Aorta (tissue), 5 donors: ENCODE measurements at places on chromosomes 3 and 15.

- DNase-seq: no peak
- no peaks in the 10 kb centered on the region for H3K27me3 ChIP-seq
- H3K4me3 ChIP-seq: no peak overlapping the region
- H3K27ac ChIP-seq: no peak overlapping the region
- H3K4me1 ChIP-seq: peaks cover 14% of the 10 kb centered on the region
Measured at GRCh38 chr3:21665444-21666100, 85.4 kb downstream of the ZNF385D start.

- no peak overlapping the region for H3K27ac ChIP-seq
- DNase-seq: no peak
- no peaks in the 10 kb centered on the region for H3K36me3 ChIP-seq
- no peak overlapping the region for H3K4me3 ChIP-seq
- no peaks in the 10 kb centered on the region for H3K4me1 ChIP-seq
- no peaks in the 10 kb centered on the region for H3K27me3 ChIP-seq
Measured at GRCh38 chr3:189567322-189567721, 63.9 kb upstream of the TP63 start.

- H3K27ac ChIP-seq: no peak overlapping the region
- H3K36me3 ChIP-seq: no peaks in the 10 kb centered on the region
- H3K4me3 ChIP-seq: no peak overlapping the region
- H3K27me3 ChIP-seq: peaks cover 1% of the 10 kb centered on the region
- DNase-seq: no peak
- H3K4me1 ChIP-seq: no peaks in the 10 kb centered on the region
Measured at GRCh38 chr15:66042624-66043023, 173.3 kb downstream of the RAB11A start.

- H3K36me3 ChIP-seq: no peaks in the 10 kb centered on the region
- H3K27ac ChIP-seq: peak overlapping the region; percentile 94
- H3K27me3 ChIP-seq: no peaks in the 10 kb centered on the region
- H3K4me3 ChIP-seq: no peak overlapping the region
- DNase-seq: peak; percentile 97
Measured at GRCh38 chr15:67120839-67121643, 55.6 kb downstream of the SMAD3 start.

- H3K4me1 ChIP-seq: no peaks in the 10 kb centered on the region
- no peaks in the 10 kb centered on the region for H3K27me3 ChIP-seq
- no peak for DNase-seq
- H3K4me3 ChIP-seq: no peak overlapping the region
Measured at GRCh38 chr3:47010910-47011309, 31.4 kb downstream of the NBEAL2 start.

GRCh38 chr15:83753872-83754493 is 100.1 kb downstream of the ADAMTSL3 start:
- no peaks in the 10 kb centered on the region for H3K36me3 ChIP-seq
- no peak overlapping the region for H3K4me3 ChIP-seq
- DNase-seq: no peak
- no peaks in the 10 kb centered on the region for H3K4me1 ChIP-seq
- no peaks in the 10 kb centered on the region for H3K27me3 ChIP-seq

DNA sequence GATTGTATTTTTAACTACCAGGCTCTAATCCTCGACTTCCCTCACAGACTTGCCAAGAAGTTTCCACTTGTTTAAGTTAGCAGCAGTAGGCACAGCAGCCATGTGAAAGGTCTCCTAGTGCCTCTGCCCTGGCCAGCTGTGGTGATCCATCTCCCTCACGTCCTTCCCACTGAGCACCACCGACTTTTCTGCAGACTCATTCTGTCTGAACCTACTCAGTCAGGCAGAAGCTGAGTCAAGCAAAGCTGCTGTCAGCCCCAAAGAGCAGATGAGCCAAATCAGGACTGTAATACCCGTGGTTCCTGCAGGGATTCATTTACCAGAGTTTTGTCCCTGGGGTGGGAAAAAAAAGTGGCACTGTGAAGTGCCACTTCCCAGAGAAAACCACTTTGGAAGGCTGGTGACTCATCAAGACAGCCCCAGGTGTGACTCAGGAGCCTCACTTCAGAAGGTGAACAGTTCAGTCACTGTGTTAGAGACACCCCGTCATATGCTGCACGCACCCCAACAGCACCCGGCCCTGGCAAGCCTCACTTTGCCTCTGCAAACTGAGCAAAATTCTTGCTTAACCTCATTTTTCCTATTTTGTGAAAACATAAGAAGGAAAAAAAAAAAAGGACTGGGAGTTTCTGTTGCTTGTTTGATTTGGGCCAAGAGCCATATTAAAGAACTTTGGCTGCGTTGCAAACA is 76.0 kb downstream of the WWTR1 start:
- peak; percentile 75 for DNase-seq
- H3K27me3 ChIP-seq: no peaks in the 10 kb centered on the region
- peaks cover 30% of the 10 kb centered on the region for H3K4me1 ChIP-seq
- H3K36me3 ChIP-seq: no peaks in the 10 kb centered on the region

DNA sequence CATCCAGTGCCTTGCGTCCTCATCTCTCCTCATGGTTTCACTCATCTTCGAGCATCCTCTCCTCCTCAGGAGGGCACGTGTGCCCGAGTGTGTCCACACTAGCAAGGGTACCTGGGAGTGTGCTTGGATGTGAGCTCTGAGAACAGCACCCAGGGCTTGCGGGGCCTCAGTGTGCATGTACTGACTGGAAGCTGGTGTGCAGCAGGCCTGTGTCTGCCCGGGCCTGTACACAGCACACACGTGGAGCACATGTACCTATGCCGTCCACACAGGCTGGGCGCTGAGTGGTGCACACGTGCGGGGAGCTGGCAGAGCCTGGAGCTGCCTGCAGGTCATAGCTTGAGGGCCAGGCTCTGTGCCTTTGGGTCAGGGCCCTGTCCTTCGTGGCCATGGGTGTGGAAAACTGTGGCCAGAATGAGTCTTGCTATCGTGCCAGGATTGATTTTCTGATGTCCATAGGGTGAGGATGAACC is 34.9 kb downstream of the TSPAN3 start:
- peak; percentile 45 for DNase-seq
- no peak overlapping the region for H3K4me3 ChIP-seq
- H3K36me3 ChIP-seq: peaks cover 2% of the 10 kb centered on the region
- H3K27ac ChIP-seq: no peak overlapping the region
- H3K4me1 ChIP-seq: no peaks in the 10 kb centered on the region

GRCh38 chr3:40170395-40170794 is 139.1 kb upstream of the EIF1B start:
- no peak for DNase-seq
- H3K27me3 ChIP-seq: no peaks in the 10 kb centered on the region
- no peaks in the 10 kb centered on the region for H3K36me3 ChIP-seq
- H3K27ac ChIP-seq: no peak overlapping the region
- no peaks in the 10 kb centered on the region for H3K4me1 ChIP-seq
- no peak overlapping the region for H3K4me3 ChIP-seq

DNA sequence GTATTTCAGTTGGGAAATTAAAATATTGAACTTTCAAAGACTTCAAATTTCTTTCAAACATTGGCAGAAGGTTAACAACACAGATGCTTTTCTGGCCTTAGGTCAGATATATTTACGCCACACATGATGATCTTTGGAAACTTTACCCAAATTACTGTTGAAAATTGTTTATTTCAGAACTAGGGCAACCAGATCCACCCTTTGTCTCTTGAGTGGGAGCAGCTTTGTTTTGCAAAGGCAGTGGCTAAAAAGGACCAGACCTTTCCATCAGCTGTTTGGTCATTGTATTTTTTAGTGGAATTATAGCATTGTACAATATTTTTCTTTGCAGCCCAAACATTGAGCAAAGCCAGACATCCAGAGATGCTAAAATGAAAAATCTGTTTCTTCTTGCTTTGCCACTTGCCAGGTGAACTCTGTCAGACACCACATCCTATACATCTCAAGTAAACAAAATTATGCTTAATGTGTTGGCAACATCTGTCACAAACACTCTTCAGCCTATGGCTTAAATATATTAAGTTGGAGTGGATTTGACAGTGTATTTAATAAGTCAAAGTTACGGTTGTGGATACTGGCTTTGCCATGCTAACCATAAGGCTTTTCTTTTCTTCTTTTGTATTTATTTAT is 651.9 kb downstream of the RBMS3 start:
- no peak for DNase-seq
- H3K27me3 ChIP-seq: no peaks in the 10 kb centered on the region
- no peaks in the 10 kb centered on the region for H3K36me3 ChIP-seq
- H3K4me1 ChIP-seq: no peaks in the 10 kb centered on the region

- H3K27me3 ChIP-seq: no peaks in the 10 kb centered on the region
- H3K4me3 ChIP-seq: no peak overlapping the region
- no peak overlapping the region for H3K27ac ChIP-seq
- H3K4me1 ChIP-seq: peaks cover 2% of the 10 kb centered on the region
Measured at GRCh38 chr15:83854321-83854720, 200.4 kb downstream of the ADAMTSL3 start.

- H3K27me3 ChIP-seq: no peaks in the 10 kb centered on the region
- no peak overlapping the region for H3K27ac ChIP-seq
- no peaks in the 10 kb centered on the region for H3K36me3 ChIP-seq
- no peak overlapping the region for H3K4me3 ChIP-seq
- no peaks in the 10 kb centered on the region for H3K4me1 ChIP-seq
Measured at GRCh38 chr15:57932348-57932747, 133.2 kb downstream of the ALDH1A2 start.
